ENCODE measurements at places on chromosomes 5 and 9. TPM values are rescaled to one million over a fixed set of nuclear protein-coding genes. Genes with fewer than 3 reads are reported as not detected.

GRCh38 chr9:38153152-38153909 is 84.3 kb upstream of the SHB start:
- H3K4me3 ChIP-seq = no peak overlapping the region
- H3K36me3 ChIP-seq = no peaks in the 10 kb centered on the region
- no peaks in the 10 kb centered on the region for H3K4me1 ChIP-seq
- peaks cover 6% of the 10 kb centered on the region for H3K27me3 ChIP-seq

GRCh38 chr5:147188200-147189108 is 46.4 kb upstream of the STK32A start:
- peaks cover 9% of the 10 kb centered on the region for H3K27me3 ChIP-seq
- H3K4me3 ChIP-seq = no peak overlapping the region
- no peak overlapping the region for H3K27ac ChIP-seq
- no peaks in the 10 kb centered on the region for H3K4me1 ChIP-seq
- H3K36me3 ChIP-seq = no peaks in the 10 kb centered on the region

DNA sequence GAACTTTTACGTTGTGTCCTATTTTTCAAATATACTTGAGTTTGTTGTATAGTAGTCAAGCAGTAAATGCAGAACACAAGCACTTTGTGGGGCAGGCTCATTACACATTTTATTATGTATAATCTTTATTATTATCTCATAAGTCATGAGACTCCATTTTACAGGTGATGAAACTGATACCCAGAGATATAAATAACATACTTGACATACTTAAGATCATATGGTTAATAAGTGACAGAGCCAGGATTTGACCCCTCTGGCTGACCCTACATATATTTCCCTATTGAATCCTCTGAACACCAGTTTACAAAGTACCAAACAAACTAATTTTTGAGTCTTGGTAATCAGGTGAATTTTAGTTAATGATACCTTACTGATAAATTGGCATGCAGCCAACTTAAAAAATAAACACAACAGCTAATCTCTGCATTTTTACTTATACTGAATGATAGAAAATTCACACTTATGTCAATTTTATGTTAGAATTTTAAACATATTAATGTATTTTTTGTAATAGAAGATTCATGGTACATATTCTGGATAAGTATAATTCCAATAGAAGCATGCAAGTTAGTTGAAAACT is 305.0 kb upstream of the MEF2C start:
- no peak overlapping the region for H3K27ac ChIP-seq
- H3K4me1 ChIP-seq = no peaks in the 10 kb centered on the region
- H3K4me3 ChIP-seq = no peak overlapping the region
- DNase-seq = no peak
- H3K36me3 ChIP-seq = no peaks in the 10 kb centered on the region

DNA sequence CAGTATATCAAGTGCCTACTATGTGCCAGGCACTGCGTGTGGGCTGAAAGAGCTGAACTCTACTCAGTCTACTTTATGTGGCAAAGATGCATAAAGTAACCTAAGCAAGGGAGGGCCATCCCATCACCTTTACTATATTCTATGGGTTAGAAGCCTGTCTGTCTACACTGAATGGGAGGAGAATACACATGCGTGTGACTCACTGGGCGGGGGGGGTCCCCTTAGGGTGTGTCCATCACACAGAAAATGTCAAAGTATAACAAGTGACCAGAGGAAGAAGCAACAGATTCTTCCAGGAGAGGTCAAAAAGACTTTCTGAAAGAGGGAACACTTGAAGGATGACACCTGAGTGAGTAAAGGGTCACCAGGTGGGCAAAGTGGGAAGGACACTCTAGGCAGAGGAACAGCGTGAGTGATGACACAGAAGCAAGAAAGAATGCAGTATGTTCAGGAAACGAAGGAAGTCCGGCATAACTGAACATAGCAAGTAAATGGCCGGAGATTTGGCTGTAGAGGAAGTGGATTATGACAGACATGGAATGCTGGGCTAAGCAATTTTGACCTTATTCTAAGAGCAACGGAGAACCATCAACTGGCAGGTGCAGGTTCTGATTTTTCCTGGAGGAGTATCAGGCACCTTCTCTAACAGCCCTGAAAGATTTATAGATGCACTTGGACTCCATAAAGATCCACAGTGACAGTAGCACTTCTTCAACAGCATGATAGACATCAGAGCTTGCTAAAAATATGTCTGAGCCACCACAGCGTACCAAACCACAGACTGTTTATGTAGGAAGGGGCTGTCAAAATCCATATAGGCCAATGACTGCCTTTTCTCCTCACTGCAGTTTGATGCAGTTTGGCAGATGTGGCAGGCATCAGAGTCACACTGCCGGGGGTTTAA is 8.0 kb upstream of the WHRN start:
- H3K4me1 ChIP-seq = peaks cover 8% of the 10 kb centered on the region
- no peaks in the 10 kb centered on the region for H3K36me3 ChIP-seq
- H3K4me3 ChIP-seq = no peak overlapping the region

DNA sequence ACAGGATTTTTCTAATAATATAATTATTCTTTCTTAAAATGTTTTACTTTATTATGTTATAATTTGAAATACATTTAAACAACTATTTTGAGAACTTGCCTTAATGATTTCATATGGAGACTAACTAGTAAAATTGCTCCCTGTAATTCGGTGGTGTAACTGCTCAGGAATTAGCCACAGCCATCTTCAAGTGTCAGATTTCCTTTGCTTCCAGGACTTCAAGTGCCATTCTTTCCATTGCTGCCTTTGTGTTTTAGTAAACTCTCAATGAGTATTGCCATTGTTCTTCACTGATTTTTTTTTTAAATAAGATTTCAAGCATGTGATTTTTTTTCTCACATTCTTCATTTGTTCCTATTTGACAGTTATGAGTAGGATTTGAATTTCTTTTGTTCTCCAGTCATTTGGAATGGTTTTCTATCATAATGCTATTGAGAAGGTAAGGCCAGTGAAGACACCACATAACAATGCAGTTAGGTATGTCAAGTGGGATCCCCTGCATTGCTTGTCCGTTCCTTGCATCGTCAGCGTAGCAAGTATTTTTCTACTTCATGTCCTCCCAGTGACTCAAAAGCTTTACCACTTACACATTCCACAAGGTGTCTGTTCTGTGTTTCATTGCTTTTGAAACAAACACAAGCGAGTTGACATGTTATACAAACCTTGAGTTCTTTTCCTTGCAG is 83.7 kb downstream of the LNPEP start:
- no peak overlapping the region for H3K4me3 ChIP-seq
- H3K4me1 ChIP-seq = peaks cover 26% of the 10 kb centered on the region
- no peak overlapping the region for H3K27ac ChIP-seq
- no peaks in the 10 kb centered on the region for H3K27me3 ChIP-seq
- DNase-seq = no peak
- H3K36me3 ChIP-seq = peaks cover 59% of the 10 kb centered on the region

ALDOB gene
- total RNA-seq = not detected

DNA sequence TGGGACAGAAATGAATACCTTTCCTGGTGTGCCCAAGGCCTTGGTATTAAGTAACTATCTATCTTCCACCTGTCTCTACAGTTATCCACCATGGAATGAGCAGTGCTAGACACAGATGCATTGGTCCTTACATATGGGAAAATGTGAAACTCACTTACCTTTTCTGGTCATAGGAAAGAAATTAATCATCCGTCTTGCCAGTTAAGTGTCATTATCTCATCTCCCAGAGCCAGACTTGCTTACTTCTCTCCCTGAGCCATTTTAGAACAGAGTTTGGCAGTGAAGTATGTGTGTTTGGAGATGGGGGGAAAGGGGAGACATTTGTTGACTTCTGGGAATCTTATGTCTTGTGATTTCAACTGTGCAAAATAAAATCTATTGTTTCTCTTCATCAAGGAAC is 1211.0 kb upstream of the CDH6 start:
- no peak overlapping the region for H3K27ac ChIP-seq
- H3K36me3 ChIP-seq = no peaks in the 10 kb centered on the region
- DNase-seq = no peak

GRCh38 chr9:109512170-109512756 is 14.2 kb upstream of the PTPN3 start:
- H3K4me3 ChIP-seq = no peak overlapping the region
- H3K27ac ChIP-seq = no peak overlapping the region
- no peaks in the 10 kb centered on the region for H3K36me3 ChIP-seq
- H3K27me3 ChIP-seq = peaks cover 7% of the 10 kb centered on the region
- H3K4me1 ChIP-seq = no peaks in the 10 kb centered on the region

C5 gene
- 2.8 TPM for total RNA-seq

PCDHAC1 gene
- not detected for total RNA-seq

GRCh38 chr5:139460455-139460854 is 2.1 kb downstream of the ECSCR start:
- no peak for DNase-seq
- no peaks in the 10 kb centered on the region for H3K36me3 ChIP-seq
- H3K4me1 ChIP-seq = peaks cover 32% of the 10 kb centered on the region
- no peak overlapping the region for H3K4me3 ChIP-seq
- H3K27ac ChIP-seq = peak overlapping the region; percentile 30

GRCh38 chr9:120528829-120529228 is 51.1 kb downstream of the CDK5RAP2 start:
- no peaks in the 10 kb centered on the region for H3K27me3 ChIP-seq
- DNase-seq = no peak
- no peaks in the 10 kb centered on the region for H3K4me1 ChIP-seq
- H3K27ac ChIP-seq = no peak overlapping the region
- H3K36me3 ChIP-seq = peaks cover 58% of the 10 kb centered on the region

DNA sequence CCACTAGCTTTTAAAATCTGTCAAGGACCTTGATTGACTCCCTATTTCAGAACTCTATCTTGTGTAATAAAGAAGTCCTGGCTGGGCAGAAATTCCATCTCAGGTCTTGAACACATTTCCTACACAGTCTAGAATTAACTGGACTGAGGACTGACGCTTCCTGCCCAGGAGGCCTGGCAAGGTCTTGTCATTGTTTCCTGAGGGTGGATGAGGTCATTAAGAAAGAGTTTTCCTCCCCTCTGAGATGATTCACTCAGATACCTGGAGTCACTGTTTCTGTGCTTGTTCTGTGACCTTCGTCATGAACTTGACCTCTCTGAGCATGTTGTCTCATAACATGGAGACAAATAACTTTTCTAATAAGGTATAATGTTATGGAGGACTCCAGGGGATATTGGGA is 10.0 kb downstream of the MTAP start:
- no peak for DNase-seq
- no peaks in the 10 kb centered on the region for H3K27me3 ChIP-seq
- H3K27ac ChIP-seq = no peak overlapping the region
- peaks cover 23% of the 10 kb centered on the region for H3K36me3 ChIP-seq

CLPTM1L gene
- 80.9 TPM for total RNA-seq

GPR151 gene
- total RNA-seq = not detected

DNA sequence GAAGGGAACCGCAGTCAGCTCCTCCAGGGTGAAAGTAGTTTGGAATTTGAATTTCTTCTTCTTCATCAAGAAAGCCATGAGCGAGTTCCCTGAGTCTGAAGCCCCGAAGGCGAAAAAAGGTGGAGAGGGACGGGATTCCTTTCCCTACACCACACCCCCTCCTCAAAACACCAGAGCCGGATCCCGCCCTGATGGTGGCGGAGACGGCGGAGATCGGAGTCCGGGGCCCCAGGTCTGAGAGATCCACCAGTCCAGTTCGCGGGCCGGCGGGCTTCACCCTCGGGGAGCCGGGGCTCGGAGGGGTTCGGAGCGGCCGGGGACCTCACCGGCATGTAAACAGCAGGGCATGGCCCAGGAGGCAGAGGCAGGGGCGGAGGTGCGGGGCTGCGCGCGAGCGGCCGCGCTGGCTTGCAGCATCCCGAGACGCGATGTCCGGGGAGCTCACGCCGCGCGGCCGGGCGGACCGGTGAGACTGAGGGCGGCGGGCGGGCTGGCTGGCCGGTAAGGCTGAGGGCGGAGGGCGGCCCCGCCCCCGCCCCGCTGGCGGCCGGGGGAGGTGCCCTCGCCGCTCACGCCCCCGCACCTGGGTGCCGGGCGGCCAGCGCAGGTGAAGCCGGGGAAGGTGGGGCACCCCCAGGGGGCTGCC is 606 bp downstream of the EEIG1 start:
- peaks cover 45% of the 10 kb centered on the region for H3K4me1 ChIP-seq
- peak; percentile 78 for DNase-seq
- H3K36me3 ChIP-seq = peaks cover 29% of the 10 kb centered on the region

CTSV gene
- 0.45 TPM for total RNA-seq

PNPLA7 gene
- 7.0 TPM for total RNA-seq

SCGB3A2 gene
- total RNA-seq = not detected

GRCh38 chr5:27598576-27598975 is 560.2 kb upstream of the CDH9 start:
- no peaks in the 10 kb centered on the region for H3K27me3 ChIP-seq
- no peaks in the 10 kb centered on the region for H3K4me1 ChIP-seq
- DNase-seq = no peak
- no peak overlapping the region for H3K27ac ChIP-seq
- no peaks in the 10 kb centered on the region for H3K36me3 ChIP-seq

SEMA5A gene
- total RNA-seq = 0.03 TPM

- H3K4me3 ChIP-seq = no peak overlapping the region
- H3K27ac ChIP-seq = no peak overlapping the region
- H3K4me1 ChIP-seq = no peaks in the 10 kb centered on the region
- H3K27me3 ChIP-seq = no peaks in the 10 kb centered on the region
Observed at GRCh38 chr9:108850293-108850897, 5.4 kb downstream of the ACTL7B start.

DNA sequence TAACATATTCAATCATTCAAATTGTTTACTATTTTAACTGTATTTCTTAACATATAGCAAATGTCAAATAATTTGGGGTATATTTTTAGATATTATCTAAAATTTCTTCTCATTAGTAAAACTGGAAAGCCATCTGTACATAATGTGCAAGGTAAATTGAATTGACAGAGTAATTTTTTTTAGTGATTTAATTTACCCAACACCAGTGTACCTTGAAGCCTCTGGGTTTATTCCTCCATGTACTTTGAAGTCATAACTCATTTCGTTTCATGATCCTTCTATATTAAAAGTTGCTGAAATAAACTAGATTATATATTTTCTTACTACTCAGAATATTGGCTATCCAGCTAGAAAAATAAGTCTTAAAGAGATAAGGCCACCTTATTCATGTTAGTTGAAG is 674.9 kb downstream of the PRR16 start:
- no peak for DNase-seq
- no peak overlapping the region for H3K4me3 ChIP-seq
- no peaks in the 10 kb centered on the region for H3K4me1 ChIP-seq
- H3K27ac ChIP-seq = no peak overlapping the region

DNA sequence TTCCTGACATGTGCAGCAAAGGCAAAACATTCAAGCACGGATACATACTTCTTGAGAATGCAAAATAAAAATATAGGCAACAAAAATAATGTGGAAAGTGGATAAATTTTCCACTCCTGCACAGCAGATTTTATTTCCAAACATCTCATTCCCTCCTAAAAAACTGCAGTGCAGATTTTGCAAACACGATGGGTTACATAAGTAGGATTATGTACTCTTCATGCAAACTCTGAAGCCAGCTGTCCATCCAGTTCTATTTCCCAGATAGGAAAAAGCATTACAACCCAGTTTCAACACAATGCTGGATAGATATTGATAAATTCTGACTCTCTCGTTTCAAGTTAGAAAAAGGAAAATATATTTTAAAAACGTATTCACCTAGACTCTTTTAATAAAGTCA is 52.7 kb upstream of the CCNG1 start:
- DNase-seq = no peak
- H3K36me3 ChIP-seq = no peaks in the 10 kb centered on the region
- H3K4me3 ChIP-seq = no peak overlapping the region
- H3K27ac ChIP-seq = no peak overlapping the region
- no peaks in the 10 kb centered on the region for H3K27me3 ChIP-seq
- no peaks in the 10 kb centered on the region for H3K4me1 ChIP-seq

COL5A1 gene
- total RNA-seq = 0.71 TPM

RACK1 gene
- total RNA-seq = 1,808 TPM

Measured in activated naive CD8-positive, alpha-beta T cell treated with anti-CD3 and anti-CD28 coated beads, Interleukin-2, amount 10 ng/mL, durations not matched to agents 7 days and 5 days (primary cell).